ENCODE measurements at places on chromosomes 5 and 9.

DNA sequence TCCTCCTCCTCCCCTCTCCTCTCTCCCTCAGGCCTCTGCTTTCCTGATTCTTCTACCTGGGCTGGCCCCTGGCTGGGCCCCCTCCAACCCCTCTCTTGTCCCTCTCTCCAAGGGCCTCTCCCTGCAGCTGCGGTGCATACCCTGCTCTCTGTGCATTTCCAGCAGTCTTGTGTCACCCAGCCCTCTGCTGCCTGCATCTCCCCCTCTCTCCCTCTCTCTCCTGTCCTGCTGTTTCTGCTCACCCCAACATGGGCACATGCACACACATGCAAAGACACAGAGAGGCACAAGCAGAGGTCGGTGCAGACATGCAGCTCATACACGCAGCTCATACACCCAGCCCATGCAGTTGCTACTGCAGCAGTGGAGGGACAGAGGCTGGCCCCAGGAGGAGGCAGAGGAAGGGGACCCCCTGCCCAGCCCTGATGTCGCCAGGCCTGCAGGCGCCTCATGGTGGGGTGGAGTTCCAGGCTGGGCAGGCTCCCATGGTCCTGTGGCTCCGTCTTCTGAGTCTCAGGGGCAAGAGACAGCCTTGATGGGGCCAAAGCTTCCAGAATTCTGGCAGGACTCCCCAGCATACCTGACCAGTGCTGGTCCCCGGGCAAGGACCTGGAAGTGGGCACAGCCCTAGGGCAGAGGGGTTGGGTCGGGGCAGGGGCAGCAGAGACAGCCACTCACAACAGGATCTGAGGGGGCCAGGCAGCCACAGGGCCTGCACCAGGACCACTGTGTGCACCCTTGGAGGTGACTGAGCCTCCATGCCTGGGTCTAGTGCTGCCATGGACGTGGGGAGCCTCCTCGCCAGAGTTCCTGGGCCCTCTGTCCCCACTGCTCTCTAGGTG is 216.9 kb downstream of the C9orf50 start:
- DNase-seq = no peak

DNA sequence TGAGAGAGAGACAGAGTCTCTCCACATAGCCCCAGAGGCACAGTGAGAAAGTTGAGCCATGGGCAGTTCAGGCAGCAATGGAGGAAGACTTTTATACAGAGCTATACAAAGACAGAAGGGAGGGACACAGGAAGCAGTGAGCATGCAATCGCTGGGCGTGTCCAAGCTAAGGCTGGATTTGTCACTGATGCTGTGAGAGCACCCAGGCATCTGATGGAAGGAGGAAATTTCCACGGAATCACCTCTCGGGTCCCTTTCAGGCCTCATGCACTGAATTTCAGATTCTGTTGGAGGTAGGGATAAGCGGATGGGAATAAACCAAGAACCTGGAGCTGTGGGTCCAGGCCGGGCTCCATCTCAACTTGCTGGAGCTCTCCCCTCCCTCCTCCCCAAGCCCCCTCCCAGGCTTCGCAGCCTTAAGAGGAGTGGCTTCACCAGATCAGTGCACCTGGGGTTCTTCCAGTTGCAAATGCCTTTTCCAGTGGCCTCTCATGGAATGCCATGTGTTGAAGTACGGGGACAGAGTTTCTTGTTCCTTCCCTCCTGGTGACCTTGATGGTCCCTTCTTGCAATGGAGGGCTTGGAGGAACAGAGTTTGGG is 114.8 kb upstream of the ALDH1B1 start:
- no peak for DNase-seq

DNA sequence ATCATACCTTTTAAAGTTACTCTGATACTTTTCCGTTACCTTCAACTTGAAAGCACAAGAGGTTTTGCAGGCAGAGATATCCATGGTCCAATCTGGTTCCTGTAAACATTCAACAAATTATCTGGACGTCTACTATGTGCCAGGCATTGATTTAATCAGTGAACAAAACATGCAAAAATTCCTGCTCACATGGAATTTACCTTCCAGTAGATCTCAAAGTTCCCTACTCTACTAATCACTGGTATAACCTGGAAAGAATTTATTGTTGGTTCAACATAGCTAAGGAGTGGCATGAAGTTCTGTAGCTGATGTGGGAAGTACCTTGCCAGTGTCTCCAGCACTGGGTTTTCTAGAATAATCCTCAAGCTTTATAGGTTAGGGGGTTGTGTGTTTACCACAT is 9.8 kb downstream of the OCLN start:
- no peak for DNase-seq

GRCh38 chr5:97297063-97297703 is 114.1 kb upstream of the RIOK2 start:
- DNase-seq = no peak

DNA sequence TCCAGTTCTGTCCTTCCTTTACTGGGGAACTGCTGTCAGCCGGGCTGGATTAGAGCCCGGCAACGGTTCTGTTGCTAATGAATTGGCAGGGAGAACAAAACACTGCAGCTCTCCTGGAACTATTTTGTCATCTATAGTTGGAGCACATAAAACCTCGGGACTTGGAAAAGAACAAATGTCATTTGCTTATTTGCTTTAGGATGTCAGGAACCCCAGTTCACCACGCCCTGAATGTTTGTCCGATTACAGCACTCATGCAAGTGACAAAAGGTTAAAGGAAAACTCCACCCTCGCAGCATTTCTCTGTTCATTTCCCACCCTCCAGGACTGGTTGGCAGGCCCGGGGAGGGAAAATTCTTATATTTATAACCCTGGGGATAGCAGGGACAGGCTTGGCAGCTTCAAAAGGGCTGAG is 66.4 kb upstream of the PLPP1 start:
- no peak for DNase-seq

GRCh38 chr5:2895196-2895595 is 143.7 kb upstream of the IRX2 start:
- no peak for DNase-seq

- no peak for DNase-seq
These were observed 86.9 kb downstream of the BASP1 start for GRCh38 chr5:17304282-17304681.

GRCh38 chr5:114243281-114243971 is 118.4 kb upstream of the KCNN2 start:
- DNase-seq = no peak

DNA sequence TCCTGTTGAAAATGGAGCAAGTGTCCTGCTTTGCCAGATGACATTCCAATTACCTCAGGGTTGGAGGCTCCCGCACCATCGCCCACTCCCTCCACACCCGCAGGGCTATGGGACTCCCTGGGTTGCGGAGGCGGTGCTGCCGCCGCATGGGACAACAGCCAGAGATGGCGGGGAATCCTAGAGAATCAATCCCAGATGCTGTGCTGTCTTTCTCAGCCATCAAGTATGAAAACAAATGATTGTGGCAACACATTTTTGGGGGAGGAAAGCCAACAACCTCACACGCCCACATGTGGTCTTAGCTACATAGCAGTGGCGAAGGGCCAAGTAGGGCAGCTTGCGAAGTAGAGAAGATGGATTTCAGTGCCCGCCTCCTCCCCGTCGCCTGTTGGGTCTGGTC is 46.7 kb downstream of the IL31RA start:
- DNase-seq = no peak

DNA sequence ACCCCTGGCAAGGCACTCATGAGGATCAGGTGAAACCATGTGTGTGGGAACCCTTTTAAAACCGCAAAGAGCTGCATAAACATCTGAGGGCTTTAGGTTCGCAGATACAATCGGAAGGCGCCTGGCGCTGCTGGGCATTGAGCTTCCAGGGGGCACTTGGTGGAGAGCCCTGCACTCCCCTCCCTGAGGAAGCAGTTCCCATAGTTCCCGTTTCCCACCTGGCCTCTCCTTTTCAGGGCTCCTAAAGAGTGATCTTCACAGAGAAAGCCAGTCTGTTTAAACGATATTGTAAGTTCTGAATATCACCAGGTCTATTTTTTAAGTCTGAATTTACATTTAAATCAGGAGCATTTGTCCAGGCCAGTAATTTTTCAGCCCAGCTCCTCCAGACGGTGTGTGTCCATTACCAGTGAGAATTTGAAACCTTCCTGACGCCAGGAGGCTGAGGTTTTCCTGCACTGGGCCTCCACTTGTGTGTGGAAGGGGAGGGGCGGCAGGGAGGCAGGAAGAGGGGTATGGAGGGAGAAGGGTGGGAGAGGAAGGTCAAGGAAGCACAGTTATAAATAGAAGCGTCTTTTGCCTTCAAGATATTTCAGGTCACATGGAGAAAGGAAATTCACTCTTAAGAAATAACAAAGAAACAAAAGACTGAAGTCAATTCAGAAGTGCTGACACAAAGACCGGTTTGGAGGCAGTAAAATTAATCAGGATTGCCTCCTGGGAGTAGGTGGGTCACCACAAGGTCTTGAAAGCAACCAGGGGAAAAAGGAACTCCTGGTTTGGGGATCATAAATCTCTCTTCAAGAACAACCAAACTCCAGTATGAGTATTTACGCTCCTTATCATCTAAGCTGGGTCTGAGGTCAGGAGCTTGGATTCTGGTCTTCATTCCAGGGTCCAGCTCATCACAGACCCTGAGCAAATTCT is 14.3 kb upstream of the MGAT1 start:
- DNase-seq = peak; percentile 79

DNA sequence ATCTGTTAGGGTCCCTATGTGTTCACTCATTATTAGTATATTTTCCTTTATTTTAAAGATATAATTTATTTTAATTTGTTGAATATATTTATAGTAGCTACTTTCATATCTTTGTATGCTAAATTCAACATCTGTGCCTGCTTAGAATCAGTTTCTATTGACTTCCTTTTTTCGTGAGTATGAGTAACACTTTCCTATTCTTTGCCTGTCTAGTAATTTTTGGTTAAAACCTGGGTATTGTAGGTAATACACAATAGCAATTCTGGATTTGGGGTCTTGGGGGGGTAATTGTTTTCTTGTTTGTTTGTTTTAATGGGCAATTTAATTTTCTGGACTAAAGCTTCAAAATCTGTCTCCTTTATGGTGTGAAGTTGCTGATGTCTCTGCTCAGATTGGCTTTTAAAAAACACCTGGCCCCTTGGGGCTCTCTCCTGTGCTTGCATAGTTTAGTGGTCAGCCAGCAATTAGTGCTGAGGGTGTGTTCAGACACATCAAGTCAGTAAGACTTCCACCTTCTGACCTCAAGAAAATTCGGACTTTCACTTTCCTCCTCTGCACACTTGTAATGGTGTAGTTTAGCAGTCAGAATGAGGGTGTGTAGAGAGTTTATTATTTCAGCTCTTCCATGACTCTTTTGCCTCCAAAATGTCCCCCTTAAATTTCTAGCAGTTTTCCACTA is 124.4 kb upstream of the MAP1B start:
- no peak for DNase-seq

GRCh38 chr5:77628840-77629508 is 9.5 kb downstream of the OTP start:
- DNase-seq = no peak

- no peak for DNase-seq
These were observed 42.1 kb downstream of the CXXC5 start for GRCh38 chr5:139690064-139690802.

DNA sequence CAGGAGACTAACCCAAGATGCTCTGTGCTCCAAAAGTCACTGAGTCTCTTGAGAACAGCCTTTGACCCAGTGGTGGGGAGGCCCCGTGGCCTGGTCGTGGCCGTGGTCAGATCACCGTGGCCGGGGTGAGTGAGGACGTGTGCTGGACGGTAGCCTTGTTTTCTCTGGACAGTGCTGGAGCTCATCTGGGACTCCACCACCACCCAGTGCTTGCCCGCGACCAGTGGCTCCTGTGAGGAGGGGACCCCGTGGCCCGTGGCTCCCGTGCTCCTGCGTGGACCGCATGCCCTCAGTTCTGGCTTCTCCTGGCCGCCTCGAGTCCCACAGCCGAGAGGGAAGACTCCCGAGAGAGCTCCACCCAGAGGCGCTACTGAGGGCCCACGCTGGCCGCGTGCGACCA is 15.9 kb upstream of the NOTCH1 start:
- no peak for DNase-seq

- no peak for DNase-seq
These were observed 95.1 kb downstream of the NMUR2 start for GRCh38 chr5:152309926-152310450.

- DNase-seq = no peak
These were observed 70.3 kb upstream of the PCA3 start for GRCh38 chr9:76693912-76694311.

- DNase-seq = no peak
These were observed 158.6 kb downstream of the GHR start for GRCh38 chr5:42581845-42582244.

- DNase-seq = no peak
These were observed 157.8 kb downstream of the KCTD16 start for GRCh38 chr5:144328494-144328893.

DNA sequence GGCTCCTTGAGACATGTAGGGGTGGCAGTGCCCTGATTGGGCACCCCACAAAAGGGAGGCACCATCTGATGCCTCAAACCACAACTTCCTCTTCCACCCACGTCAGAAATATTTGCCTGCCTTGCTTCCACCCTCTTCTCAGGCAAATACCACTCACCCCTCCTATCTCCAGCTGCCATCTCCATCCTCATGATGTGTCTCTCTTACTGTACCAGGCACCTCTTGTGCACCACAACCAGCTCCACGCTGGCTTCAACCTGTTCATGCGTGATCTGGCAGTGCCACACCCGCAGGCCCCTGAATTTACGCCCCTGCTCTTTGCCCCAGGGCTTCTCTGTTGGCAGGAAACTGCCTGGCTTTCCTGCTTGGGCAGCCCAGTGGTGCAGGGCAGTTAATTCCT is 87.8 kb upstream of the HSPA9 start:
- peak; percentile 4 for DNase-seq

GRCh38 chr9:21039302-21039701 is 7.9 kb upstream of the HACD4 start:
- DNase-seq = no peak

DNA sequence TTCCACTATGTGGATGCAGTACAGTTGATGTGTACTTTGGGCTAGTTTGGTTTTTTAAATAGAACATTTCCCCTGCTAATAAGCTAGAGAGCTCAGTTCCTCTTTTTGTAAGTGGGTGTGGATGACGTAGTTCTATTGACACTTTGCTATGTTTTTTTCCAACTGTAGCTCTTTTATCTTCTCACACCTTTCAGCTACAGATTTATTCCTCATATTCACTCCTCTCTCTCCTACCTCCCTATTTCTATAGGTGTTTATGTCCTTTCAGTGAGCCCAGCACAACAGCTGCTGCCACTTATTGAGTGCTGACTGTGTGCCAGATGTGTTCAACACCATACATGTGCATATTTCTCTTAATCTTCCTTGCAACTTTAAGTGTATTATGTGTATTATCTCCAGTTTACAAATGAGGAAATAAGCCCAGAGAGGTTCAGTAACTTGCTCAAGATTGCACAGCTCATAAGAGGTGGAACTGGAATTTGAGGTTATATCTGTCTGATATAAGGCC is 215.7 kb downstream of the SEMA6A start:
- DNase-seq = no peak
